ENCODE measurements at places on chromosomes 2 and 18. TPM values are rescaled to one million over a fixed set of nuclear protein-coding genes. Genes with fewer than 3 reads are reported as not detected.

GRCh38 chr18:76495435-76496193 is 572 bp upstream of the ZNF516 start:
- peaks cover 14% of the 10 kb centered on the region for H3K27me3 ChIP-seq
- H3K27ac ChIP-seq = no peak overlapping the region
- H3K4me1 ChIP-seq = peaks cover 14% of the 10 kb centered on the region
- peak; percentile 36 for DNase-seq
- peak overlapping the region; percentile 75 for H3K4me3 ChIP-seq
- H3K36me3 ChIP-seq = no peaks in the 10 kb centered on the region

Gene NETO1
- not detected for total RNA-seq

DNA sequence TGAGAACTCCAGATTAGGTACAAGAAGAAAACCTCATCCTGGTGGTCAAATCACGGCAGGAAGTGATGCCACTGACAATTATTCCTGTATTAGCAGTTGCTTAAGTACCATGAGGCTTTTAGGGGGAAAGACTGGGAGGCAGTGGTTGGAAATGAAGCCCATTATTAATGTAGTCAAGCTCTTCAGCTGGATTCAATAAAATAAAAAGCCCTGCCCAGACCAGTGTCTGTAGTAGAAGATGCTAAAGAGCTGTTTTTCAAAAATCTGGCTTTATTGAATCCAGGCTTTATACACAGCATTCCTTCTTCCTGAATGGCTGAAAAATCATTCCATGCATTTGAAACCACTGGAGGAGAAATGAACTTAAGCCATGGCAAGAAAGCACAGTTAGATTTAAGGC is 155.2 kb downstream of the BCL2 start:
- H3K4me3 ChIP-seq = no peak overlapping the region
- H3K27me3 ChIP-seq = no peaks in the 10 kb centered on the region
- DNase-seq = no peak
- H3K36me3 ChIP-seq = peaks cover 12% of the 10 kb centered on the region
- H3K27ac ChIP-seq = no peak overlapping the region
- H3K4me1 ChIP-seq = peaks cover 84% of the 10 kb centered on the region

GRCh38 chr18:55166260-55166598 is 207.0 kb upstream of the CCDC68 start:
- no peak overlapping the region for H3K4me3 ChIP-seq
- no peak overlapping the region for H3K27ac ChIP-seq
- no peaks in the 10 kb centered on the region for H3K4me1 ChIP-seq
- H3K36me3 ChIP-seq = no peaks in the 10 kb centered on the region

Gene HEATR5B
- total RNA-seq = 15.8 TPM

Gene SIX3
- total RNA-seq = not detected

Gene NMUR1
- not detected for total RNA-seq

GRCh38 chr2:145184741-145185651 is 665.1 kb upstream of the ZEB2 start:
- no peak overlapping the region for H3K27ac ChIP-seq
- DNase-seq = no peak
- peaks cover 2% of the 10 kb centered on the region for H3K27me3 ChIP-seq

DNA sequence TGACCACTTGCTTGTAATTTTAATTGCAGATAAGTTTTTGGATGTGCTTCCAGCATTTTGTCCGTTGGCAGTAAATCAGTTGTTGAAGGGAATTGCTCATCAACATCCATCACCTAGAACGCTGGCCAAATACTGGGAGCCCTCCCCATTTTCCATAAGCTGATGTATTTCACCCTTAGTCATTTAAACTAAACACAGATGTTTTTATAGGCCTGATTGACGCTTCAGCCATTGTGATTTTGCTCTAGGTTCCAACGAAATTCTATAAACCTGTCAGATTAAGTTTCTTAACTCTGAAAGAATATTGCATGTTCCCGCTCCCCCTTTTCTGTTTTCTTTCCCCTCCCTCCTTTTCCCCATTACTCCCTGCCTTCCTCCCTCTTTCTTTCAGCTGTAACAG is 1.0 kb upstream of the RPRM start:
- peaks cover 15% of the 10 kb centered on the region for H3K4me1 ChIP-seq
- H3K4me3 ChIP-seq = no peak overlapping the region
- no peak overlapping the region for H3K27ac ChIP-seq
- no peaks in the 10 kb centered on the region for H3K36me3 ChIP-seq
- no peak for DNase-seq

GRCh38 chr2:28492282-28492681 is 3.6 kb upstream of the PLB1 start:
- no peak overlapping the region for H3K4me3 ChIP-seq
- H3K4me1 ChIP-seq = peaks cover 3% of the 10 kb centered on the region
- H3K27ac ChIP-seq = no peak overlapping the region
- no peak for DNase-seq
- peaks cover 6% of the 10 kb centered on the region for H3K27me3 ChIP-seq

- H3K27me3 ChIP-seq = peaks cover 12% of the 10 kb centered on the region
- H3K36me3 ChIP-seq = no peaks in the 10 kb centered on the region
- no peak overlapping the region for H3K4me3 ChIP-seq
- no peak overlapping the region for H3K27ac ChIP-seq
Observed at GRCh38 chr2:235416858-235417499, 76.9 kb upstream of the AGAP1 start.

Gene TWIST2
- total RNA-seq = not detected

GRCh38 chr2:23053601-23054000 is 331.4 kb upstream of the KLHL29 start:
- no peak overlapping the region for H3K27ac ChIP-seq
- no peaks in the 10 kb centered on the region for H3K36me3 ChIP-seq
- no peak overlapping the region for H3K4me3 ChIP-seq
- DNase-seq = no peak

- peak; percentile 58 for DNase-seq
- peaks cover 7% of the 10 kb centered on the region for H3K4me1 ChIP-seq
- no peak overlapping the region for H3K4me3 ChIP-seq
- H3K27ac ChIP-seq = no peak overlapping the region
Observed at GRCh38 chr2:205776139-205776538, 93.8 kb downstream of the NRP2 start.

Gene MATN3
- not detected for total RNA-seq

Gene PDE1A
- total RNA-seq = not detected

- no peak overlapping the region for H3K27ac ChIP-seq
- H3K4me1 ChIP-seq = no peaks in the 10 kb centered on the region
- H3K4me3 ChIP-seq = no peak overlapping the region
- H3K27me3 ChIP-seq = no peaks in the 10 kb centered on the region
- no peaks in the 10 kb centered on the region for H3K36me3 ChIP-seq
Observed at GRCh38 chr2:38512211-38512610, 90.5 kb downstream of the HNRNPLL start.
